ENCODE measurements at places on chromosomes 13 and 19.

- no peak for DNase-seq
These were observed 117.8 kb downstream of the IRS2 start for GRCh38 chr13:109668433-109669233.

DNA sequence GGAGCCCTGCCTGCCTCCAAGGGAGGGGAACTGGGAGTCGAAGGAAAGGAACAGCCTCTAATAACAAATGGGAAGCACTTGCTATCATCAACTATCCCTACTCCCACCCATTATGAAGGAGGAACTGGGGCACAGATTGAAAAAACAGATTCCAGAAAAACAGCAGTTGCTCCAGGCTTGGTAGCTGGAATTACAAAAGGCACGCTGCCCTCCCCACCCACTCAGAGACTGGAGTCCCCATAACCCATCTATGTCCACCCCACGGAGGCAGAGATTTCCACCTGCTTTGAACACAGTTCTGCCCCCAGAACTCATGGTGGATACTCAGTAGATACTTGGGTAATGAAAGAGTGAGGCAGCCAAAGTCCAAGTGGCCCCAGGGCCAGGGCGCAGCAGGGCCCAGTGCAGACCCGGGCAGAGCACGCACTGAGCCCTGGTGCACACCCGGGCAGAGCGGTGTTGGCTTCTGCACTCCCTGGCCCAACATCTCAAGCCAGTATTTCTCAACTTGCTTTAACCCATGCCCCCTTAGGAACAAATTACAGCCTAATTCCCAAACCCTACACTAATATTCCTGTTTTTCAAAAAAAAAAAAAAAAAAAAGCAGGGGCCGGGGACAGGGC lies 19.1 kb upstream of the CCNP start:
- DNase-seq: no peak

DNA sequence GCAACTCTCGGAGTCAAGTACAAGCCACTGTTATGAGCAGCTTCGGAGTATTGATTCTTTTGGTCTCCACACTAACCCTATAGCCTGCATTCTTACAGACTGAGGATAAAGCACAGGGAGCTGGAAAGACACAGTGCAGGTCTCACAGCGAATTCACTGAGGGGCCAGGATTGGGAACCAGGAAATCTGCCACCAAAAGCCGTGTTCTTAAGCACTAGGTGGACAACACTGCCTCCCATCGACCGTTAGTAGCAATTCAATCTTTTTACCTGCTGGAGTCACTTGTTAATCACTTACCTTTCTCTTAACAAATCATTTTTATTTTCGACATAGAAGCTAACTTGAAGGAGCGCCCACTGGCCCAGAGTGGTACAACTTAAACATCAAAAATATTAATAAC lies 6.3 kb downstream of the PMIS2 start:
- DNase-seq: peak; percentile 36

- no peak for DNase-seq
These were observed 24.9 kb downstream of the MPND start for GRCh38 chr19:4368128-4368820.

DNA sequence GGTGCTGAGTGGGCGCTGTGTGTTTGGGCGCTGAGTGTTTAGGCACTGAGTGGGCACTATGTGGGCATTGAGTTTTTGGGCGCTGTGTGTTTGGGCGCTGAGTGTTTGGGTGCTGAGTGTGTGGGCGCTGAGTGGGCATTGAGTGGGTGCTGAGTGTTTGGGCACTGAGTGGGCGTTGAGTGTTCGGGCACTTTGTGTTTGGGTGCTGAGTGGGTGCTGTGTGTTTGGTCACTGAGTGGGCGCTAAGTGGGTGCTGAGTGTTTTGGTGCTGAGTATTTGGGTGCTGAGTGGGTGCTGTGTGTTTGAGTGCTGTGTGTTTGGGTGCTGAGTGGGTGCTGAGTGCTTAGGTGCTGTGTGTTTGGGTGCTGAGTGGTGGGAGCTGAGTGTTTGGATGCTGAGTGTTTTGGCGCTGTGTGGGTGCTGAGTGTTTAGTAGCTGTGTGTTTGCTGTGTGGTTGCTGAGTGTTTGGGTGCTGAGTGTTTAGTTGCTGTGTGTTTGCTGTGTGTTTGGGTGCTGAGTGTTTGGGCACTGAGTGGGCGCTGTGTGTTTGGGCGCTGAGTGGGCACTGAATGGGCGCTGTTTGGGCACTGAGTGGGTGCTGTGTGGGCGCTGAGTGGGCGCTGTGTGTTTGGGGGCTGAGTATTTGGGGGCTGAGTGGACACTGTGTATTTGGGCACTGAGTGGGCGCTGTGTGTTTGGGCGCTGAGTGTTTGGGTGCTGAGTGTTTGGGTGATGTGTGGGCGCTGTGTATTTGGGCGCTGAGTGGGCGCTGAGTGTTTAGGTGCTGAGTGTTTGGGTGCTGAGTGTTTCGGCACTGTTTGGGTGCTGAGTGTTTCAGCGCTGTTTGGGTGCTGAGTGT lies 47.2 kb upstream of the F7 start:
- DNase-seq: no peak

DNA sequence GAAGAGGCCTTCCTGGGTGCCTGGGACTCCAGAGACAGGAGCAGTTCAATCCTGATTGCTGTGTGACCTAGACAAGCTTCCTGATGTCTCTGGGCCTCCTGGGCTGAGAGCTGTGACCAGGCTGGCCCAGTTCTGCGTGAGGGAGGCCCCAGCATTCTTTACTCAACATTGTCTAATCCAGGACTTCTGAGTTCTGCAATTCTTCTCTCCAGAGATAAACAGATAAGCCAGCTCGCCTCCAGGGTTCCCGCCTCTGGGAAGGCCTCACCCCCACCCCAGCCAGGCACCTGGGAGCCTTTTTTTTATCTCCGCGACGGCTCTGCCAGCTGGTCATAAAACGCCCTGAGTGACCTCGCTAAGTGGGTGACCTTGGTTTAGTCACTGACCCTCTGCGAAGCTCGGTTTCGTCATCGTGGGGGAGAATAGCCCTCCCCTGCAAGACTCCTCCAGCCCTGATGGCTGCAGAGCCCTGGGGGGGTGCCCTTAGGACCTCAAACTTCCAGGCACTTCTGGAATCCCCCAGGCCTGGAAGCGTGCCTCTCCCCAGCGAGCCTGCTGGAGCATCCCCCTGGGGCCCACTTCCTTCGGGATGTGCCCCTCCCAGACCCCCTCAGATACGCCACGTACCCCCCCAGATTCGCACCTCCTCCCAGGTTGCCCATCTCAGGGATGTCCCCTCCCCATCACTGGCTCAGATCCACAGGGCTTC lies 1.9 kb downstream of the SULT2B1 start:
- no peak for DNase-seq

DNA sequence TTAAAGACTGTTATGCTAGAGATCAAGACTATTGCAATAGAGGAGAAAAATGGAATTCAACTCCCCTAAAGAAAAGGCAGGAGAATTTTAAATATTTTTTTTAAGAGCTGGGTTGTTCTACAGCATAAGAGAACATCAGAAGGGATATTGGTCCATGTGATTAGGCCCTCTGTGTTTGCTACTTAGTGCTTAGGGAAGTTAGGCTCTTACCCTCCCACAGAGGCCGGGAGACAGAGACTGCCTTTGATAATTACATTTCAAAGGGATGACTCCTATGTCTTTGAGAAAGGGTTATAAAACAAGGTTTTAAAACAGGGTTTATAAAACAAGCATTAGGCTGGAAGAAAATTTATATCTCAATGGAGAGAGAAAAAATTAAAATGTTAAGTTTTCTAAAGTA lies 1248.1 kb upstream of the PCDH20 start:
- no peak for DNase-seq

GRCh38 chr19:4305257-4305612 lies 837 bp downstream of the FSD1 start:
- no peak for DNase-seq

GRCh38 chr19:42244347-42245220 lies 2.2 kb upstream of the GSK3A start:
- DNase-seq: peak; percentile 95

DNA sequence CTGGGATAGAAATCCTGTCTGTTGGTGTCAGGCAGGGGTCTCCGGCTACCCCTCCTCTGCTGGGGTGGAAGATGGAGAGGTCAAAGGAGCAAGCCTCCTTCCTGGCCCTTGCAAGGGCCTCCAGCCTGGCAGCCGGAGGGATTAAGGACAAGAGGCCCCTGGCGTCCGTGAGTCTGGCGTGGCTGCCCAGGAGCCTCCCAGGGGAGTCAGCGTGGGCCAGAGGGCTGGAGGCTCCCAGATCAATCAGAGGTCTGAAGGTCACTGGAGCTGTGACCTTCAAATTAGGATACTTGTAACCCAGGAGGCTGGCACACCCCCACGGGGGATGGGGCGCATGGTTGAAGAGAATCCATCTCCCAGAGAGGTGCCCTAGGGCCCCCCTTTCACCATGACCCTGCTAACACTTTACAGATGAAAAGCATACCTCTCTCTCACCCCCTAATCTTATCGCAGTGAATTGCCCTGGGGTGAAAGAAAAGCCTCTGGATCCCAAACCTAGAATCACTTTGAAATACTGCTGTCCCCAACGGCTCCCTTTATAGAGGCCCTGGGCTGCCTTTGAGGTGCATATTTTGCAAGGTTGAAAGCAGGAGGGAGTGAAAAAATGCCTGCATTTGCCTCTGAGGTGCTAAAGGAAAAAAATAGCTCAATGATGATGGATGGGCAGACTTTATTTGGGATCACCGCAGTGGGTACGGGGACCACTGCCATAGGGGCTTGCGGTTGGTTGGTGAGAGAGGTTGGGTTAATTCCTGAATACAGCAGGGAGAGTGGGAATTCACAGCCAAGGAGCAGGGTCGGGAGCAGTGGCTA lies 44.9 kb upstream of the PEG3 start:
- DNase-seq: no peak

- DNase-seq: no peak
These were observed 699 bp downstream of the RCBTB2 start for GRCh38 chr13:48532256-48532505.

- DNase-seq: no peak
These were observed 1328.8 kb downstream of the OLFM4 start for GRCh38 chr13:54357284-54357933.

- no peak for DNase-seq
These were observed 5.3 kb downstream of the CCDC70 start for GRCh38 chr13:51867062-51867461.

GRCh38 chr19:871446-872265 lies 12.2 kb downstream of the CFD start:
- peak; percentile 34 for DNase-seq

DNA sequence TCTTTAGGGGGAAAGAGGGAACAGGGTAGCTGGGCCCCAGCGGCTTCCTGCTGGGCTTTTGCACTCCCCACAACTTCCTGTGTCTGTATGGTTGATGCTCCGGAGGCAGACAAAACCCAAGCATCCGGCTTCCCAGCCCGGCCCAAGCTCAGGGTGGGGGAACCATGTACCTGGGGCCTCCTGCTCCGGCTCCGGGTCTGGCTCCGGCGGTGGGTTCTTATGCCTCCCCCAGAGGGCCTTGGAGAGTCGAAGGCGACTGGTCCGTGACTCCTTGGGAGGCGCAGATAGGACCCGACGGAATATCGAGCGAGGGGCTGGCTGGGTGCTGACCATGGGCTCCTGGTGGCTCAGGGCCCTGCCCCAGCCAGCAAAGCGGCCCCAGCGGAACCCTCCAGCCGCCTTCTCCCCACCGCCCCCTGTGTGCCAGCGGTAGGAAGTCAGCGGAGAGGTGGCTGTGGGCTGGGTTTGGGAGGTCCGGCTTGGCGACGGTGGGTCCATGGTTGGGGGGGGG lies 428 bp downstream of the RASAL3 start:
- DNase-seq: peak; percentile 84

DNA sequence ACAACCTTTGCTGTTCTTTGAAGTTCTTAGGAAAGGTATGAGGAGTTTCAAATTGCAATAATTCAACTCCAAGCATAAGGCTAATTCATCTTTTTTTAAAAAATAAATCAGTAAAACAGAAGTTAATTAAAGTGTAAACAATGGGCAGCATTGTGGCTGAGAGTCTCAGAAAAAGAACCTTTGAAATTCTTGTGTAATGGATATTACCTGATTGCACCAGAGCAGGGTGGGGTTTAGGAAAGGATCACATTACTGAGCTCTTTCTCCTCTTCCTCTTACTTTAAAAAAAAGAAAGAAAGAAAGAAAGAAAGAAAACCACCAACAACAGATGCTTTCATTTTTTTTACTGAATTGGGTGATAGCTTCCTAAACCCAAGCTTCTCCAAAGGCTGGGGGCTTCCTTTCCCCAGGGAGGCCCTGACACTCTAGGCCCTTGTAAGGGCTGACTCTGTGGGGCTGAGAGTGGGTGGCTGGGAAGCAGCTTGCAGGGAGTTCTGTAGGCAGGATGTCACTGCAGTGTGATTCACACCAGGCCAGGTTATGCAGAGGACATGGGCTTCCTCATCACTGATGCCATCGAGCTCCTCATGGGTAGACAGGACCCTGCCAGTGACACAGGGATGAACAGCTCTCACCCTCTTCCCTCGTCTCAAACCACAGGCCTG lies 564.5 kb downstream of the FGF9 start:
- peak; percentile 19 for DNase-seq

GRCh38 chr19:13132471-13133180 lies 14.6 kb downstream of the NACC1 start:
- peak; percentile 82 for DNase-seq

DNA sequence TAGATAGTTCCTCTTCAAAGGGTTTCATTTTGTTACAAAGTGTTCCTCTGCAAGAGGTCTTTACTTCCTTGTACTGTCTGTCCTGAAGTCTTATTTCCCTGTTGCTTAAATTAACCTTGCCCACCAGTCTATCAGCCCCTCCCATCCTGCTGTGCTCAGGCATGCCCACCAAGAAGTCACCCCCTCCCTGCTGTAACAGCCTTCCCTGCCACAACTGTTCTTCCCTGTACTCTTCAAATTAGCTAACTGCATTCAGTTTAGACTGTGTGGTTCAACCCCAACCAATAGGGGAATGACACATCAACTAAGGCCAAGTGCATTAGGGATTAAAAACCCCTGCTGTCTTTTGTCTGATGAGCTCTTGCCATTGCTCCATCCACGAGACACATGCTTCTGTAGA lies 34.4 kb upstream of the ZNF562 start:
- no peak for DNase-seq

- no peak for DNase-seq
These were observed 7.4 kb downstream of the ACTMAP start for GRCh38 chr19:40742886-40743285.

DNA sequence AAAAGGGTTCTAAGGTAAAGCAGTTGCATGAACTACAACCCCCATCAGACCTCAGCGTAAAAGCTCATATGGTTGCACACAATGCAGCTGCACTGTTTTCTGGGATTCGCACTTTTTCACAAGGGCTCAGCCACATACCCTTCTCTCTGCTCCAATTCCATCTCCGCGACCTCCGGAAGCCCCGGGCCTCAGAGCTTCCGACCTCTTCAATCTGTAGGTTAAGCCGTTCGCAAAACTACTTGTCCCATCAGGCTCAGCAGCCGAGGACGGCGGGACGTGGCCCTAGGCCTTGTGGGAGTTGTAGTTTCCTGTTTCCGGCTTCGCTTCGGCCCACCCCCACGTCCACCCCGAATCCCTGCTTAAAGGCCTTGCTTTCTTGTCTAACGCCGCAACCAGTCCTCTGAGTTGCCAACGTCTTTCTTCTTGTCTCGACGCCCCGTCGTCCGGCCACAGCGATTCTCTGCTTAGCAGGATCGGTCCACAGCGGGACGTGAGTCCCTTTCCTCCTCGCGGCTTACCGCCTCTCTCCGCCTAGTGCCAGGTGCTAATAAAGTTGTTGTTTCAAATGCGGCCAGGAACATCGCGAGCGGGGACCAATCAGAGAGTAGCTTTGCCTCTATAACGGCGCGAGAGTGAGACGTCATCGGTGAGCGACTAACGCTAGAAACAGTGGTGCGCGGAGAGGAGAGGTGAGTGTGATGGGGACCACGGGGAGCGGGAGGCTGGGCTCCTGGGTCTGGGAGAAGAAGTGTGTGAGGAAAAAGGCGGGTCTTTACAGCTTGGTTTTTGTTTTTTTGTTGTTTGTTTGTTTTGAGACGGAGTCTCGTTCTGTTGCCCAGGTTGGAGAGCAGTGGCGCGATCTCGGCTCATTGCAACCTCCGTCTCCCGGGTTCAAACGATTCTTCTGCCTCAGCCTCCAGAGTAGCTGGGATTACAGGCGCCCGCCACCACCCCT lies at the start of the genes PRPF31 and TFPT:
PRPF31 (plus strand) TSS at position 646 of the 955 bp plus-strand sequence. CDS start 2,525 bp downstream, outside the sequence.
TFPT (minus strand) TSS at position 549 of the 955 bp plus-strand sequence; CDS start at position 161, 388 bp downstream.
- peak; percentile 97 for DNase-seq

Data from activated CD4-positive, alpha-beta T cell treated with anti-CD3 and anti-CD28 coated beads for 48 hours (primary cell).